NCI-H2029 treated with DMSO at 0.1 percent for 48 hours (cell line): ENCODE measurements at places on chromosomes 16 and 17.
A peak's percentile ranks its signal among the peaks of the same experiment; 100 is the strongest.

- no peak for DNase-seq
These were observed 281.7 kb downstream of the GRIN2A start for GRCh38 chr16:9900576-9900975.

GRCh38 chr17:411421-412120, 59.0 kb upstream of the RPH3AL start:
- no peak for DNase-seq

- peak; percentile 37 for DNase-seq
These were observed 54.6 kb downstream of the ABCC12 start for GRCh38 chr16:48101069-48101674.

GRCh38 chr17:77863814-77864161, 94.7 kb upstream of the TNRC6C start:
- peak; percentile 6 for DNase-seq

GRCh38 chr17:12395733-12396354, 269.8 kb upstream of the MYOCD start:
- no peak for DNase-seq

GRCh38 chr17:28078341-28079229, 36.1 kb downstream of the NLK start:
- DNase-seq, result no peak

DNA sequence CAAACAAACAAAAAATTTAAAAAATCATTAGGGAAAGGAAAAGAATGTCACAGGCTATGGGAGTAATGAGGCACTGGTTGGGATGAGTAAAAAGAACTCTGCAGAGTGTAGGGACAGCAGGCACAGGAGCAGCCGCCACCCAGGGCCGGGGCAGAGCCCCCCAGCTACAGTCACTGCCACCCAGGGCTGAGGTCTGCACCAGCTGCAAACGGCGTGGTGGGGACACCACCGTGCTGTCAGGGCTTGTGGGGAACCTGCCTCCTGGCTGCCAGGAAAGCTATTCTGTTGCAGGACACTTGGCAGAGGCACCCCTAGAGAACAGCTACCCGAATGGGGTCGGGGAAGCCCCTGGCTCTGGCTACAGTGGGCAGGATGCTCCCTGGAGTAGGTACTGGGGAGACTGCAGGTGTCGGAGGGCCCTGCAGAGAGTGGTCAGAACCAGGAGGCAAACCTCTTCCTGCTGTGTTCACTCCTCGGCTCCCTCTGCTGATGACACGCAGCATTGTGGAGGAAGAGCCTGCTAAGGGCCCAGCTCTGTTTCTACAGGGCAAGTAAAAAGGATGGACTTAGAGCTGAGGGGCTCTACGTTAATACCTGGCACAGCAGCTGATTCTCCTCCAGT, 32.3 kb upstream of the CAPN15 start:
- no peak for DNase-seq

GRCh38 chr17:55751720-55752250, 934 bp downstream of the PCTP start:
- DNase-seq, result no peak

DNA sequence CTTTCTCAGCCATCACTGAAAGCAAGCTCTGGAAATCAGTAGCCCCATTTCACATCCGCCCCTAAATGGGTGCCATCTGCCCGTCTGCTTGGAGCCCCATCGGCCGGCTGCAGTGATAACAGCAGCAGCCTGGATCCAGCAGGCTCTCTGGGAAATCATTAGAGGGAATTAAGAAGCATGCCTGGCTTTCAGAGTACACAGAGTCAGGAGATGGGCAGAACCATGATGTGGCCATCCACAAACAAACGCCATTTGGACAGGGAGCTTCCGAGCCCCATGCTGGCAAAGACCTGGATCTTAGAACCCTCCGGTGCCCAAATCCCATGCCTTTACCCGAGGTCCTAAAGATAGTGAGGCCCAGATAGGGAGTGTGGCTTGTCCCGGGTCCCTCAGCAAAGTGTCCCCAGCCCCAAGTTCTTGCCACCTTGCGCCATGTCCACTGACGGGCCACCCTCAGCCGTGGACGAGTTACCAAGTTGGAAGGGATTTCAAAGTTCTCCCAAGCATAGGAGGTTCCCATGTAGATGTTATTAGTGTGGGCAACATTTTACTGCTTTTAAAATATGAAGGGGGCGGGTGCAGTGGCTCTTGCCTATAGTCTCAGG, 1.0 kb upstream of the LITAF start:
- no peak for DNase-seq

DNA sequence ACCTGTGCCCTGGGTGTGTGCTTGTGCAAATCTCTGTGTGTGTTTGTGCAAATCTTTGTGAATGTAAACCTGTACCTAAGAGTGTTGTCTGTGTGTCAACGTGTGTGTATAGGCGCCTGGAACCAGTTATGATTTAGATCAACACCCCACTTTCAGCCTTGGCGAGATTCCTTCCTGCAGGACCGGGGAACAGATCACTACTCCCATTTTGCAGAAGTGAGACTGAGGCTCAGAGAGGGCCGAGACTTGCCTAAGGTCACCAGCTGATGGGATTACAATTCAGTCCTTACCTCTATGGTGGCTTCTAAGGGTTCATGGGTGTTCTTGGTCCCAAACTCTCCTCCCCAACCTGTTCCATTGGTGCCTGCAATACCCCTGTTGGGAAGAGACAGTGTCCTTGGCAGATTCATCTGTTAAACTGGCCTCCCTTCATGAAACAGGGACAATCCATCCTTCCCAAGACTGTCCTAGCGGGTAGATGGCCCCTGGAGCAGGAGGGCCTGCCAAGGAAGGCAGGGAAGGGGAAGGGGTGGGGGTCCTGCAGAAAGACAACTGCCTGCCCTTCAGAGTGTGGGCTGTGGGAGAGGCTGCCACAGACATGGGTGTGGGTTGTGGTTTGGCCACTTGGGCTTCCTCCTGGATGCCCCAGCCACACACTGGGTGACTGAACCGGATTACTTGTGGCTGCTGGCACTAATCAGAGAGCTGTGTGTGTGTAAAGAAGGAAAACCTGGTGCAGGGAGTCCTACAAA, 6.9 kb upstream of the MAPK7 start:
- no peak for DNase-seq
